SJSA1 (cell line): ENCODE measurements at places on chromosomes 5 and 9. TPM values are rescaled to one million over a fixed set of nuclear protein-coding genes. Genes with fewer than 3 reads are reported as not detected.

DNA sequence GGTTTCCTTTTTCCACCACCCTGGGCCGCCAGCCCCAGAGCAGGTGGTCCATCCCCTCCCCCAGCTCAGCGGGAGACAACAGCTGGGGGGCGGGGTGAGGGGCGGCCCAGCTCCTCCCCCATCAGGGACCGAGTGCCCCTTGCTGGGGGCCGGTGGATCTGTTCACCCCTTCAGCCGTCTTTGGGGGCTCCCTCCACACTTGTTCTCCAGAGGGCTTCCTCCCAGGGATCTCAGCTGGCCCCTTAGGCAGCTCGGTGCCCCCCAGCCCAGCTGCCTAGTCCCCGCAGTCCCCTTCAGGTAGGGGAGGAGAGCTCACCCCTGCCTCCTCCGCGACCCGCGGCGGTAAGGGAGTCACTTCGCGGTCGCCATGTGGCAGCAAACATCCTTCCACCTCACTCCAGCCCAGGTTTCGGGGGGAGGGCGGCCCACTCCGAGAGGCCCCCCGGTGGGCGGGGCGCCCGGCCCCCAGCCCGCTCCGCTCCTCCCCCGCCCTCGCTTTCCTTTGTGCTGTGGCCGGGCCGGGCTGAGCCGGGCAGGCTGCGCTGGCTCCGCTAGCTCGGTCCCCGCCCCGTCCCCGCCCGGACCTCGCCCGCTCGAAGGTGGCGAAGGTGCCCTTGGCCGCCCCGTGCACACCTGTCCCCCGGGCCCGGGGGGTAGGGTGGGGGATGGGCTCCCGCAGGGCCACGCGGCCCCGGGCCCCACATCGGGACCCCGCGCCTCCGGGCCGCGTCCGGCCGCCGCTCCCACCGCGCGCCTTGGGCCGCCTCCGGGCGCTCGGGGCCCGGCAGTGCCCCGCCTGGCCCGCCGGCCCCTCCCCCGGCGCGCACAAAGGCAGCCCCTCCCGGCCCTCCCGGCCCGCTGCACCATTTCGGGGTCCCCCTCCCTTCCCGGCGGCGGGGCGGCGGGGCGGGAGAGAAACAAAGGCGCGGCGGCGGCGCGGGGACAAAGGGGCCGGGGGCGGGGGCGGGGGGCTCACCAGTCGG is 683 bp downstream of the DBN1 start:
- H3K4me1 ChIP-seq, result peaks cover 63% of the 10 kb centered on the region
- peaks cover 52% of the 10 kb centered on the region for H3K36me3 ChIP-seq
- no peaks in the 10 kb centered on the region for H3K27me3 ChIP-seq
- no peak for DNase-seq
- H3K27ac ChIP-seq, result no peak overlapping the region; the same call in 1 of the 2 replicates

Gene WNT8A
- total RNA-seq, result not detected in 2 replicates

DNA sequence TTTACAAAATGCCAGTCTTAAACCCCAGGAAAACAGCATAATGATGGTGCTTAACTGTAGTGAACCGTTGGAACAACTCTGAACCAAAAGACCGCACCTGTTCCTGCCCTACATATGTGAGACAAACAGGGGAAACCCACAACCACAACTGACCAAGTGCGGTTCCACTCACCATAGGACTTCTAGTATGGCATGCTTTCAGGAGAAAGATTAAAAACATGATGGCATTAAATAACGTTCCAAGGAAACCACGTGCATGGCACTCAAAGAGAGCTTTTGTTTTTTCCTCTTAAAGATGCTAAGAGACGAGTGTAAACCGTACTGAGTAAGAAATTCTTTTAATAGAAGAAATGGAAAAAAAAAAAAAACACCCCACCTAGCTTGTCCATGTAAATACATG is 119.8 kb downstream of the SSBP2 start:
- no peak for DNase-seq
- no peaks in the 10 kb centered on the region for H3K27me3 ChIP-seq
- no peak overlapping the region for H3K4me3 ChIP-seq
- no peaks in the 10 kb centered on the region for H3K36me3 ChIP-seq
- H3K4me1 ChIP-seq, result no peaks in the 10 kb centered on the region

Gene LCN2
- total RNA-seq, result not detected in 2 replicates

DNA sequence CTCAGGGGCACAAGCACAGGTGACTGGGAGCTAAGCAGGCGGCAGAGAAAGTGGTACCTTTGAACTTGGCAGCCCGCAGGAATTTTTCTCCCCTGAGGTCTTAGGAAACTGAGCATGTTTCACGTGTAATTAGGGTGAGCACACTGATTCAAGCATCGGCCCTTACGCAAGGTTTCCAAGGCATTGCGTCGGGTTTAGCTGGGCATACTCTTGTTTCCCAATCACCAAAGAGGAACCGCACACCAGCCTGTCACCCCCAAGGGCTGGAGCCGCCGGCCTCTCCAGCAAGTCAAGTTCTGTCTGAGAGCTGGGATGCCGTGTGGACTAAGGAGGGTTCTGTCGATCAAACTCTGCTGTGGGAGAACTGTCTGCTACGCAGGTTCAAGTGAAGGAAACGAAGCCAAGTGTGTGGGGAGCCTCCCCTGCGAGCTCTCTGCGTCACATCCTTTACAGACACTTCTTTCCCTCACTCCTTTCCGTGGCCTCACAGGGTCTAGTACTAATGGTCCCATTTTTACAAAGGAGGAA is 53.0 kb downstream of the ERGIC1 start:
- DNase-seq, result no peak
- no peak overlapping the region for H3K27ac ChIP-seq
- peaks cover 13% of the 10 kb centered on the region for H3K4me1 ChIP-seq
- H3K27me3 ChIP-seq, result no peaks in the 10 kb centered on the region
